Stimulated activated CD4-positive, alpha-beta T cell treated with anti-CD3 and anti-CD28 coated beads, TNF-alpha, amount 100 ng/mL, for 48 hours (primary cell): ENCODE measurements at places on chromosomes 5 and 9.

GRCh38 chr5:5586721-5587120, 164.2 kb downstream of the ICE1 start:
- DNase-seq: no peak

GRCh38 chr9:83070261-83070660, 7.3 kb upstream of the RASEF start:
- no peak for DNase-seq

- no peak for DNase-seq
Measured at GRCh38 chr9:105975886-105976645, 281.7 kb downstream of the TMEM38B start.

DNA sequence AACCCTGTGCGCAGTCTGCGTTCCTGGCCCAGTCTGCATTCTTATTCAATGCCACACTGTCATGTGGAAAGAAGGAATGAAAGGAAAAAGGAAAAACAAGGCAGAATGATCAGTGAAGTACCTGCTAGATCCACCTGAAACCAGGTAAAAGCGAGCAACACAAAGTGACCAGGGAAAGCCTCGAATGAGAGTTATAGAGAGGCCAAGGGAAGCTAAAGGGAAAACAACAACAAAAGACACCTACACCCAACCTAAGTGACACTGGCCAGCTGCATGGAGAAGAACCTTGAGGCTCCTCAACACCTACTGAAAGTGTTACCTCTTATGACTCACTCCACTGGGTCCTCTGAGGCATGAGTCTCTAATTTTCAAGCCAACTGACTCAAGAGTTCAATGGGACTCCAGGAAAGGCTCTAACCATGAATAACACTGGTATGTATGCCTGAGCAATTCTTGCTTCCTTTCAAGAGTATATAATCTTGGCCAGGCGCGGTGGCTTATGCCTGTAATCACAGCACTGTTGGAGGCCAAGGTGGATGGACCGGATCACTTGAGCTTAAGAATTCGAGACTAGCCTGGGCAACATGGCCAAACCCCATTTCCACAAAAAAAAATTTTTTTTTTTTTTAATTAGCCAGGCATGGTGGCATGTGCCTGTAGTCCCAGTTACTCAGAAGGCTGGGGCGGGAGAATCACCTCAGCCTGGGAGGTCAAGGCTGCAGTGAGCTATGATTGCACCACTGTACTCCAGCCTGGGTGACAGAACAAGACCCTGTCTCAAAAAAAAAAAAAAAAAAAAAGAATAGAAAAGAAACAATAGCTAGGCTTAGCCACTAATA, 29.0 kb downstream of the MTMR12 start:
- peak; percentile 14 for DNase-seq

- no peak for DNase-seq
Measured at GRCh38 chr5:32932241-32932935, 221.3 kb downstream of the NPR3 start.

DNA sequence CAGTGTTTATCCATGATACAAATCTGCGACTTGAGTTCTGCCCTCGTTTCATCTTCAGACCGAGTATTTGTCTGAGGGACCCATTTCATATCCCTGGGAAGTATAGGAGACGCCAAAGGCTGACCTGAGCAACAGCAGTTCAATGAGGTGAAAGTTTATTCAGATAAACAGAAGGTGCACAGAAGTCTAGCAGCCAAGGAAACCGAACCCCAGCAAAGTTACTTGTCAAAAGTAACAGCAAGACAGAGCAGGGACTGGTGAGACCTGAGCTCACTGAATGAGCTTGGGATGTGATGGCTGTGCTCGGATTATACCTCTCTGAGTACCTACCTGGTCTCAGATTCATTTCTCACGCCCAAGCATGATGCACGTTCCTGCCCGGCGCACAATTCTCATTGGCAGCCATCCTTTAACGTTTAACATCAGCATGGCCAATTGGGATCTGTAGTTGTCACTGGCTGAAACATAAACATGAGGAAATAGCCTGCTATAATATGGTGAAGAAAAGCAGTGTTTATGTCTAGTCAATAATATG, 599 bp downstream of the LYRM7 start:
- DNase-seq: no peak

DNA sequence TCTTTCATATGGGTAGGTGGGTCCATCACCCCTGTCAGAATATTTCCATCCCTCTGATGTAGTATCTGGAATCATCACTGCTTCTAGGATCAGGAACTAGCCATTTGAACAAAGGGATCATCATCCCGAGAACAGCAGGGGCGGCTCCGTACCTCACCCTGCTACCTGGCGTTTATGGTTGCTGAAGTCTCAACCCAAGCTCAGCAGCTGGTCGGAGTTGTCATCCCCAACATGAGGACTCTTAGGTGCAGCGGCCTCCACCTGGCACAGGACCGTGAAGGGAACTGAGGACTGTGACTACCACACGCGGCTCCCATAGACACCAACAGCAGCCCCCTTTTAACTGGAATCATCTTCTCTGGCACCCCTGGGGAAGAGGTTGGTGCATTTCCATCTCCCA, 35.1 kb downstream of the ROR2 start:
- no peak for DNase-seq

DNA sequence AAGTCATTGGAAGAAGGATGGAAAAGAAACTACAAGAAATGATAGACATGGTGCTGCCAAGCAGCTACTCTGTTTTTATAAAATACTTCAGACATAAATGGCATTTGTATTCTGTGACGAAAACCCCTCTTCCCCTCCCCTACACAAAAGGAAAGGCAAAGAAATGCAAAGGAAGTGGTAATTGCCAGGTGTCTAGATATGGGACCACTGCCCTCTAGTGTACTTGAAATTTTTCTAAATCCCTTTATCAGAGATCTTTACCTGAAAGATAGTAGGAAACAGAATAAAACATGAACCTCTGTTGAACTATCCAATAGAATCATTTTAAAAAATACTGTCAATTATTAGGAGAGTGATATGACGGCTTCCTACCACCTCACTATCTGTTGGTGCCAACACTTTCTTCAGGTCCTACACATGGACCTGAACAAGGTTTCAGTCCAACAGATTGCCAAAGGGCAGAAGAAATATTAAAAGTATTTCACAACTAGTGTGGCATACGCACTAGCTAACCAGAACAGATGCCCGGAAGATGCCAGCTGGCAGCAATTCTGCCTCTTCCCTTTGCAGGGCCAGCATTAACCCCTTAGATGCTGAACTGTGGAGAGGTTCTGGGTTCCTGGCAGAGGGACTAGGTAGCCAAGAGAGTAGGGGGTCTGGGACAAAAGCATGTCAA, 104.1 kb downstream of the TSSK1B start:
- DNase-seq: no peak

DNA sequence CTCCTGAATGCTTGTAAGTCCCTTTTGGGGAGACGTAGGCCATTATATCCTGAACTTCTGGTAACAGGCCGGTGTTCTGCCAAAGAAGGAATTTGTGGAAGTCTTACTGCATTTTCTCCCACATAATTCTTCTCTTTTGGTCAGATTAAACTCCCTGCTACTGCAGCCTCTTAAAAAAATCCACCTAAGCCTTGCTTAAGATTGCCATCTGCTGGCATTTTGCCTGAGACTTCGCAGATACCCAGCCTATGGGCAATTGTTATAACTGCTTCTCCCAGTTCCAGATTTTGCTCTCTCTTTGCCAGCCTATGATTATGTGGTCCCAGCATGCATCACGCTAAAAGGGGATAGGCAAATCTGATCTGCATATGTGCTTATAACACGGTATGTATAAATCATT, 391.6 kb upstream of the CHD1 start:
- DNase-seq: no peak
